ENCODE measurements at places on chromosomes 5 and 9. TPM values are rescaled to one million over a fixed set of nuclear protein-coding genes. Genes with fewer than 3 reads are reported as not detected.

DNA sequence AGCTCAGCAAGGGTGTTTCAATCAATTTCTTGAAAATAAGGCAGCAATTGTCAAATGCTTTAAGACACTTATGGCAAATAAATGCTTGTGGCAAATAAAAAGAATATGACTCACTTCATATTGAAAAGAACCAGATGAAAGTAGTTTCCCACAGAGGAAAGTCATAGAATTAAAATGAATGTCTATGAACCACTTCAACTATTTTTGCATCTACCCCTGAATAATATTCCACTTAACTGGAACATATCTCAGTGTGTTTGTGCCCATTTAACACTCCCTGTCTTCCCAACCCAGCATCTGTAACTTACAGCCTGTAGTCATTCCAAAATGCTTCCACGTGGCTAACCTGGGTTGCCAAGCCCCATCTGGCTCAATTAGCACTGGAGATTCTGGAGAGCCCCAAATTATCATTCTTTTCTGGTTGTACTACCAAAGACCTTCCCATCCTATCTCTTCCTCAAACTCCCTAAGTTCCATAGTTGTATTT is 84.7 kb downstream of the FEM1C start:
- DNase-seq, result no peak

- DNase-seq, result no peak
Measured at GRCh38 chr5:132309679-132310078, 15.5 kb downstream of the SLC22A4 start.

Gene NPM1
- total RNA-seq, result 685 TPM

DNA sequence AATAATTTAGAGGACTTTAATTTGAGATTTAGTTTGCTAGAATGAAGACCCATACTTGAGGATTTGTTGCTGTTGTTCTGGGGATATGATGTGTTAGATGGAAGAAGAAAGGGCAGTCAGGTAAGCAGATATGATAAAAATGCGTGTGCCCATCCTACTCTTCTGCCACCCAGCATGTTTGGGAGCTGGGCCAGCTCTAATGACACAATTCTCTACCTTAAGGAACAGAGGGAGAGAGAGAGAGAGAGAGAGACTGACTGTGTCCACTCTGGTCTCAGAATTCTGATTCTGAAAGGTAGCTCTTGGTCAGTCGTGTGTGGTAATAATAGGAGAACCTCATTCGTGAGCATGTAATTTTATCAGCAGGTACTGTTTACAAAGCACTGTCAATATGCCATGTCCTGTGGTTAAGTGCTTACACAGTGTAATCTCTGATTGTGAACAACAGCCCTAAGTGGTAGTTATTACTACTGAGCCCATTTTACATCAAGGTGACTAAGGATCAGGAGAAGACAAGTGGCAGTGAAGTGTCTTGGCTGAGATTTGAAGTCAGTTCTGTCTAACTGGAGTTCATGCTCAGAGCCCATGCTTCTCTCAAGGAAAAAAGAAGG is 307.4 kb upstream of the SEMA6A start:
- no peak for DNase-seq

GRCh38 chr9:21331676-21332402 is 3.4 kb downstream of the KLHL9 start:
- no peak for DNase-seq

Gene ZNF483
- 2.7 TPM for total RNA-seq

GRCh38 chr9:38641985-38642864 is 21.8 kb upstream of the ANKRD18A start:
- DNase-seq, result peak; percentile 7

Gene TMC1
- total RNA-seq, result 0.82 TPM

Gene ARHGEF39
- total RNA-seq, result 0.39 TPM

Gene CRB2
- not detected for total RNA-seq

DNA sequence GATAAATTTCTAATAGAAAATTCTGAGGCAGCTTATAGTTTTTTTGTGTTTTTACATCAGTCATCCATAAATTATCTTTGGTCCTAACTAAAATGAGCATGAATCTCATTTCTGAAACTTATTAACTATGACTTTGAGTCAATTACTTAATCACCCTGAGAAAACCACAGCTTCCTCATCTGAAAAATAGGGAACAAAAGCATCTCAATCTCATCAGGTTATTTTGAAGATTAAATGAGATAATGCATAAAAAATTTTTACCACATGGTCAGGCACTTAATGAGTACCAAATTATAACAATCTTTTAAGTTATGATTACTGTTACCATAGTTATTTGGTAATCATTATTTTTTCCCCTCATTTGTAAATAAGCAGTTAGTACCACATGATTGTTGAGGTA is 279.1 kb downstream of the MAST4 start:
- DNase-seq, result no peak

DNA sequence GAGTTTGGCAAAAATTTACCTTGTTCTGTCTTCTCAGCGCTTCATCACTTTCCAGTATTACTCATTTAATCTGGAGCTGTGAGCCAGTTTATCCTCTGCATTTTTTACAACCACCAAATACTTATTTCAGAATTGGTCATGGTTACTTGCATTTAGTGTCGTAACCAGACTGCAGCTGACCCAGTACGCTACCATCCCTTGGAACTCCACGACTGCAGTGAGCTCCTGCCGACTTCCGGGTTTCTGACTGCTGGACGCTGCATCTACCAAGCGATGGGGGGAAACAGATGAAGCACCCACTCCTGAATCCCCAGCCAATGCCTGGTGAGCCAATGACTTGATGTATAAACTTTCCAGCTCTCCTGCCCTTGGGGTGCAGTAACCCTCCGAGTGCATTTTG is 174.4 kb upstream of the PRLR start:
- DNase-seq, result no peak

DNA sequence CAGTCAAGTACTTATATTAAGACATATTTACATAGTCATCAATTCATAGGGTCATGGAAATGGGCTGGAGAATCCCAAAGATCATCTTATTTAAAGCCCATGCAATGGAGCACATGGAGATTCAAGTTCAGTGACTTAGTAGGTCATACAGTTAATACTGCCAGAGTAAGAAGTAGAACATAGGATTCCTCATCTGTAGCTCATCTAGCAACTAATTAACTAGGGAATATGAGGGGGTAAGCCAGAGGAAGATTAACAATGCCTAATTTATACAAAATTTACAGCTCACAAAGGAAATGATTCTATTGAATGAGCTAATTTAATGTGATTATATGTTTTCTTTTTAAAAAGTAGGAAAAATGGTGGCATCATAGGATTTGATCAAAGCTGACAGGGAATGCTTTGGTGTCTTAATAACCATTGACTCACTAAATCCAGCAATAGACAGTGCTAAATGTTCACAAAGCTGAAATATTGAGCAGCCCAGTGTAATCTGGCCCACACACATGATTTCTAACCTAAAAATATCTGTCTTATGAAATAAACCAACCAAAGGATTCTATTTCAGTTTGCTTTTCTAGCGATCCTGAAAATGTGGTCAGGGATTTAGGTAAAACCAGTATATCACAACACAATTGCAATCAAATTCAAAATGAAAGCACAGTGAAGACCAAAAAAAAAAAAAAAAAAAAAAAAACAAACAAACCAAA is 53.3 kb downstream of the PRDM6 start:
- DNase-seq, result no peak

DNA sequence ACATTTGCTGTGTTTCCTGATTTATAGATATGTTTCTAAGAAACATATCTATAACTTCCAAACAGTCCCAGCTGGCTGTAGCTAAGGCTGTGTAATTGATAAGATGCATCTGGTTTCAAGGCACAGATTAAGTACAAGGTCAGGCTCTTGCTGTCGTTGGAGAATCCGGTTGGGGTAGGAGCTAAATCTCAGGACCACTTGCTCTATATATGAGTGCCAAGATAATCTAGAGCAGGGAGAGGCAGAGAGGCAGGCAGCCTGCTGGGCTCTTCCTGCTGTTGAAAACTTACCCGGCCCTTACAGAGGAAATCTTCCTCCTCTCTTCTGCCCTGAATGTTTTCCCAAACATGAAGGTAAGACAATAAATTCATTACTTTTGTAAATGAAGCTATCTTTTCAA is at the start of gene C7:
TSS of gene C7 (plus strand) at position 234 of the 400 bp plus-strand sequence. CDS start at position 348, 114 bp downstream.
- no peak for DNase-seq

- no peak for DNase-seq
Measured at GRCh38 chr5:58890701-58891085, 307.8 kb downstream of the RAB3C start.

Gene LPAR1
- 0.53 TPM for total RNA-seq

Gene LIFR
- total RNA-seq, result 35.2 TPM

GRCh38 chr5:96324708-96325107 is 108.3 kb downstream of the PCSK1 start:
- DNase-seq, result no peak

Gene CHD1
- 47.1 TPM for total RNA-seq

- no peak for DNase-seq
Measured at GRCh38 chr9:125594223-125594610, 112.8 kb downstream of the MAPKAP1 start.

Gene CXCL14
- total RNA-seq, result not detected

Gene PSMD5
- 36.3 TPM for total RNA-seq

Gene COL15A1
- total RNA-seq, result 5.8 TPM

Gene MUSK
- total RNA-seq, result not detected

DNA sequence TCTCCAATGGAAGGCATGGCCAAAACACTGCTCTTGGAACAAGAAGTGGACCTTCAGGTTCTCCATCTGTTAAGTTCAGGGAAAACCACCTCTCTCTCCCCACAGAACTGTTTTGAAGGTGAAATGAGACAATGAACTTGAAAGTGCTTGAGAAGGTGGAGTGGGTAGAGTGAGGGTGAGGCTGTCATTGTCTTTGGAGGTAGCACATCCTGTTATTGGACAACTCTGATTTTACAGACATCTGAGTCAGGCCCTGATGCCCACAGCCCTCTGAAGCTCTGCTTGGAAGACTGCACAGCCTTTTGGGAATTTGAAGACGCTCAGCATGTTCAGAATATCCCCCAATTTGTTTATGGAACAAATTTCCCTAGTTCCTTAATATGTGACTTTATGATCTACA is 27.6 kb upstream of the TEX48 start:
- DNase-seq, result no peak

GRCh38 chr5:172509405-172509781 is 55.1 kb upstream of the SH3PXD2B start:
- no peak for DNase-seq

DNA sequence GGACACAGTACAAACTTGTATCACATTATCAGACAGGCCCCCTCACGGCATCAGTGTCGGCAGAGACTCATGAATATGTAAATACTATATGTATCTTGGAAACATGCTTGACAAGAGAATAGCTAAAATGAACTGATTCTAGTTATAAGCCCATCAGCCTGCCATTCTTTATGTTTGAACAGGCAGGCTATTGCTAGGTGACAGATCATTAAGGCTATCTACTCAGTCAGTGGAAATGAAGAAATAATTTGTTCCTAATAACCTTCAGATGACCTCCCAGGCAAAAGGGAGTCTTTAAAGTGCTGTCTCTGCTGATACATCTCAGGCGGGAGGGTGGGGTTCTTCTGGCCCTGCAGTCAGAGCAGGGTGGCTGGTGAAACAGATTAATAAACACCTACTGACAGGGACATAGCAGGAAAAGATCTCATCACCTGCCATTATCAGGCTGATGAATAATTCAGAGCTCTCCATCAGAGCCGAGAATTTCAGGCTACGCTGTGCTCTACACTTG is 394.2 kb downstream of the RASEF start:
- no peak for DNase-seq

Gene NCS1
- total RNA-seq, result 42.1 TPM

Gene SLC25A48
- total RNA-seq, result not detected

DNA sequence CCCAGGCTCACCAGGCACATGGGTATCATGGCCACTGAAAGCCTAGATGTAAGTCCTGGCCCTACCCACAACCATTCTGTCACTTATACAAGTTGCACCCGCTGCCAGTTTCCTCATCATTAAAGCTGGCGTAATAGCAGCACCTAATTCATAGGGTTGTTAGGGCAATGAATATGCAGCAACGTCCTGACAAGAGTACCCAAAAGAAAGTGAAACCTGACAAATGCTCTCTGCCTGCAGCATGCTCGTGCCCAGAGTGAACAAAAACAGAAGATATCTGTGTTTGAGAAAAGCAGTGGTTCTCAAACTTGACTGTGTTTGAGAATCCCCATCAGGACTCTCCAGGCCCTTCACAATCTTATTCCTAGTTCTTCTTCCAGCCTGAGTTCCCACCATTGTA is 632.4 kb downstream of the SEMA5A start:
- no peak for DNase-seq

DNA sequence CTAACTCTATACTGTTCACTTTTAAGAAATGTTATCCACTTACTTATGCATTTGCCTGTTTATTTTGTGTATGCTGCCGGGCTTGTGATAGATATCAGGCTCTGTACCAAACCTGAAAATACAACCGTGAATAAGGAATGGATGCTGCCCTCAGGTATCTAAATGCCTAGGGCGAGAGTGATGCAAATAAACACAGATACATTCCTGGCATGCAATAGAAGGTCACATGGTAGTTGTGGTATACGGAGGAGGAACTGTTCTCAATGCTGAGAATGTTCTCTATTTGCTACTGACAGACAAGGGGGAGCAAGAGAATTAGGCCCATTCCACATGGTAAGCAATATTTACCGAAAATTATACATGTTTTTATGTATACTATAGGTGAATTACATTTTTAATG is 227.8 kb downstream of the ICE1 start:
- DNase-seq, result no peak

- DNase-seq, result no peak
Measured at GRCh38 chr9:91166796-91167366, 194.8 kb downstream of the AUH start.

DNA sequence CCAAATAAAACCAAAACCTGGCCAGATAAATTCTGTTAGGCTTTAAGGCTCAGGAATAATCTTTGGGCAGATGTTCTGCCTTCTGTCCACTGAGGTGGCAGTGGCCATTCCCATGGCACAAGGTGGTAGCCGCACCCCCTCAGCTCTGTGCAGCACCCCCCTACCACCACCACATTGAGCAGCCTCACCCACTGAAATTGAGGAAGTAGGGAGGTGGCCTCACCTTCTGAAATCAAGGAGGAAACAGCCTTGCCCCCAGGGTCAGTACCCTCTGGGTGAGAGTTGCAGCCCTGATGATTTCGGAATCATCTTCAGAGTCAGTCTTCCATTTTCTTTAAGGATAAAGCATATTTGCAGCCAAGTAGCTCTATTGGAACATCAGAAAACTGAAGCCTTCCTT is 204.8 kb upstream of the PIK3R1 start:
- DNase-seq, result no peak

DNA sequence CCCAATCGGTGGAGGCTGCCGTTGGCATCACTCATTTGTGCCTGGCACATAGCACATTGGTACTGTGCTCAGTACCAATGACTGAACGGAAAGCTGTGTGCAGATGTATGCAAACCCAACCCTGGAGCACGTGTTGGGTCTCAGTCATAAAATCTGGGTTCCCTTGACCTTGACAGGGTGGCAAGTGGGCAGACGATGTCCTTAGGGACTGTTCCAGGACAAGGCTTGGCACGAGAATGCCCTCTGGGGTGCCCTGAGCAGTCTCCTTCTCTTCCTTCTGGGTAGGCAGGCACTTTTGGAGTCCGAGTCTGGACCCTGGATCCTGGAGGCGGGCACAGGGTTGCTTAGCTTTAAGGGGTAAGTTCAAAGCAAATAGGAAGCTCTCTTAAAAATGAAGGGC is 75.8 kb downstream of the MACROH2A1 start:
- DNase-seq, result no peak

Gene SARDH
- total RNA-seq, result 3.4 TPM

GRCh38 chr5:55634209-55634805 is 77.8 kb downstream of the SLC38A9 start:
- no peak for DNase-seq

- no peak for DNase-seq
Measured at GRCh38 chr9:132487980-132488535, 78.0 kb downstream of the CFAP77 start.
